ENCODE measurements at places on chromosomes 16 and 17.
A peak's percentile ranks its signal among the peaks of the same experiment; 100 is the strongest.

DNA sequence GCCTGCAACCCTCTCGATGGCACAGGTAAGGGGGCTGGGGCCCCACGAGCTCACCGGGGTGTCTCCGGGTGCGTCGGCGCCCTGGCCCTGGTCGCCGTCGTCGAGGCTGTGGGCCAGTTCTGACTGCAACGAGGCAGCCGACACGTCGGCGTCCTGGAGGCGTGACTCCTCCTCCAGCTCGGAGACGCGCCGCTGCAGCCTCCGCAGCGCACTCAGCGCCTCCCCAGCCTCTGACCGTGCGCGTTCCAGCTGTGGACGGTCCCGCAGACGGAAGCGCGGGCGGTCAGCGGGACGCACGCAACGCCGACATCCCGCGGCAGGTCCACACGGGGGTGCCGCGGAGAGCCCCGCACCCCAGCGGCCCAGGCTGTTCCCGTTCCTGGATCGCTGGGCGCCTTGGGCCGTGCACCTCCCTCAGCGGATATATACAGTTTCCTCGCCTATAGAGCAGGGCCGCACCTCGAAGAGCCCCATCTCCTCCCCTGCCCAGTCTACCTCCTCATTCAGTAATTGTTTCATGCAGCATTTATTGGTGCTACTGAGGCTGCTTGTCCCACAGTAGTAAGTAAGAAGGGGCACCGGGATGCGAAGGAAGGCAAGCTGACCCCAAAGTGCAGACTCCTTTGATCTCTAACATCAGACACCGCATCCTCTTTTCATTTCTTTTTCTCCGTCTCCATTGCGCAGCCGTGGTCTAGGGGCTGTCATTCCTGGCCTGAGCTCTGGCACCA lies 5.8 kb downstream of the THOC6 start:
- no peak for DNase-seq

DNA sequence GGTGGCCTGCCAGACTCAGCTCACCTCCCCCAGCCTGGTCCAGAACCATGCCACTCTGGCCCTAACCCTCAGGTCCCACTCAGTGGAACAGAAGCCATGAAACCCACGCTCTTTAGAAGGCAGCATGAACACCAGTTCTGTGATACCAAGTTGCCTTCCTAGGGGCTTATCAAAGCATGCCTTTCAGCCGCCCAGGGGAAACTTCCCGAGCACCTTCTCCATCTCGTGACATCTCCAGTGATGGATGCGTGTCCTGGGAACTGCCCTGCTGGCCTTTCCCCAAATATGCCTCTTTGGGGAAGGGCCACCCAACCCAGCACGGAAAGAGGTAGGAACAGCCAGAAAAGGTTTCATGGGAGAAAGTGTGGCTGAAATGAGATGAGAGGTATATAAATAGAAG lies 8.3 kb downstream of the CCDC42 start:
- no peak for DNase-seq

- no peak for DNase-seq
Observed at GRCh38 chr17:4492721-4493561, 5.7 kb upstream of the SPNS2 start.

DNA sequence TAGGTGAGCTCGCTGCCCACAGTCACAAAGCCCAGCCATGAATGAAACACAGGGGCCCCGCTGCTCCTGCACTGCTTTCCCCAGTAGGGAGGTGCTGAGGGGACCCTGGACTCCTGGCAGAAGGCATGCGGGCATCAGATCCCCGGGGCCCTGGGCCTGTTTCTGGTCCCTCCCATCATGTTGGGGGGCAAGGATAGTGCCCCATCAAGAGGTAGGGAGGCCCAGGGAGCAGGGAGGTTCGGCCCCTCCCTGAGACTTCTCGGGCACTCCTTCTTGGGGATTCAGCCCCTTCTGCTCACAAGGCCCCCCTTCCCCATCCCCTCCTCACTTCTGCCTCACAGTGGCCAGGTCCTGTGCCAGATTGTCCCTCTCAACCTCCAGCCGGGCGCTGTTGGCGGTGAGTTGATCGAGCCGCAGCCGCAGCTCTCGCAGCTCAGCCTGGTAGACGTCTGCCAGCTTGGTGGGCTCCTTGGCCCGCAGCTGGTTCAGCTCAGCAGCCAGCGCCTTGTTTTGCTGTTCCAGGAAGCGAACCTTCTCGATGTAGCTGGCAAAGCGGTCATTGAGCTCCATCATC lies 515 bp downstream of the GFAP start:
- DNase-seq, result no peak

DNA sequence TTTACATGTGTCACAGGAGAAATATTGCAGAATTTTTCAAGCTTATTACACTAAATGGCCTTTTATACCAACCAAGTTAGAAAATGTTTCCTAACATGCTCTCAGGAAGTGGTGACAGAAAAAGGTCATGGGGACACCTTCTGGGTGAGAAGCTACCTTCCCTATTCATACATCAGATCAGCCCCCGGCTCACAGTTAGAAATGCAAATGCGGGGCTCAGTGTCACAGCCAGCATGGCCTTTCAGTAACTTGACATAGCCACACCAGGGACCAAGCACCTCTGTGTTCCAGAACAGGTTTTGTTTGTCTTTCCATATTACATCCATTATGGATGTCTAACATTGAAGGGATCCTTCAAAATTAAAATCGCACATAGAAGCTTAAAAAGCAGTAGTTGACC lies 59.5 kb downstream of the CHD9NB start:
- no peak for DNase-seq

DNA sequence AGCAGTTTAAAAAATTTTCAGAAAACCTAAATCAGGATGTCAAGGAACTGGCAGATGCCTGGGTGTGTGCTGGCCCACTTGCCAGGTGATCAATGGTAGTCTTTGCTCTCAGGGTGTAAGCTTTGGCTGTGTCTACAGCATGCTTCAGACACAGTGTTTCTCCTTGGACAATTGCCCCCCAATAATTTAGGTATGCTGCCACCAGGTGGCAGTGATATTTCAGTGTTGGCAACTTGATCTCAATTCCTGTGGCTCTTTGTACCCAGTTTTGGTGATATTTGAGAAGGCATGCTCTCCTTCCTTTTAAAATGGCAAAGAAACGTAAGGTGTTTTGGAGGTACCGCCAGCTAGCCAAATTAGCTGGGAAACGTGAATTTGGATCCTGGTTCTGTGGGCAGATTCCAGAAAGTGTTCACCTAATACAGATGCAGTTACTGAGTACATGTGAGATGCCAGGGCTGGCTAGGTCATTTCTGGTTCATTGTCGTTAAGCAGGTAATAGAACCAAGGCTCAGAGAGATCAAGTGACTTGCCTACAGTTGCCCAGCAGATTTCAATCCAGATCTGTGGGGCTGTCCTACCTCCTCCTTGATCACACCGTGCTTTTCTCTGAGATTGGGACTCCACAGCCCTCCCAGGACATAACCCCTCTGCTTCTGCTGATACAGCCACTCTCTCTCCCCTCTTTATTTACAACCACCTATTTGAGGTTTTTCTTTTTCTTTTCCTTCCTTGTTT lies 155.6 kb upstream of the PLCG2 start:
- DNase-seq, result no peak

GRCh38 chr16:21211486-21211885 lies at the start of gene ZP2:
TSS of gene ZP2 (minus strand) at chr16:21211574. CDS start at chr16:21211547, 27 bp downstream.
- DNase-seq, result no peak

- DNase-seq, result no peak
Observed at GRCh38 chr16:19785512-19786130, 67.5 kb downstream of the IQCK start.

- peak; percentile 81 for DNase-seq
Observed at GRCh38 chr17:31008374-31009041, 37.7 kb downstream of the RNF135 start.

DNA sequence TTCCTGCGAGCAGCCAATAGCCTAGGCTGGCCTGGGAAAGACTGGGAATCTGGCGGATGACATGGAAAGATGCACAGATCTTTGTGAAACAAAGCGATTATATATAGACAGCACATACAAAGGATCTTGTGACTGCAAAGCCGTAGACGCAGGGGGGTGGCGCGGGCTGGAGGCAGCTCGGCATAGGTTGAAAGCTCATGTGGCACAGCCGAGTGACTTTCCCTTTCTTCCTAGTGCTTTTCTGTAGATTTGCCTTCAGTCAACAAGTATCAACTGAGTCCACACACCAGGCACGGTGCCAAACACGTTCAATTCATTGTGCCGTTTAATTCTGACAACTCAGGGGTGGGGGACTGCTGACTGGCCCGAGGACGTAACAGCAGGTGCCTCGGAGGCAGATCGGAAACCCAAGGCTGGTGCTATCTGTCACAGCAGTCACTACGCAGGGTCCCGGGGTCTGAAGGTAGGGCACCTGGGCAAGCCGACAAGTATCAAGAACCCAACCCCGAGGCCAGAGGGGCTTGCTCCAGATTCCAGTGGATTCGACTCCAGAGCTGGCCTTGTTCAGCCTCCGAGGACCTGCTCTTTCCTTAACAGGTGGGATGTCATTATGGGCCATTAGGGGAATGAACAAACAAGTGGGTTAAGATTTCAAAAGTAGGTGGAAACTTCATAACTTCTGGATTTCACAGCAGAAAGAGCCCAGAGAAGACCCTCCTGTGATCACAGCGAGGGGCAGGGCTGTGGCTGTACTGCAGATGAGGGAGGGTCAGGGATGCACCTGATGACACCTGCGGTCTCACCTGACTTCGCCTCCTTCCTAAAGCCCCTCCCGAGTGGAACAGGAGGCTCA lies 5.9 kb downstream of the PAM16 start:
- peak; percentile 62 for DNase-seq

- DNase-seq, result no peak
Observed at GRCh38 chr16:42691-43090, 10.7 kb downstream of the POLR3K start.

GRCh38 chr17:2207815-2208515 lies 95.6 kb downstream of the SMG6 start:
- DNase-seq, result no peak

GRCh38 chr17:55286681-55287589 lies 22.2 kb downstream of the HLF start:
- no peak for DNase-seq

- DNase-seq, result peak; percentile 55
Observed at GRCh38 chr16:79839466-79840341, 239.2 kb upstream of the MAF start.

- DNase-seq, result no peak
Observed at GRCh38 chr16:80231888-80232287, 308.9 kb upstream of the DYNLRB2 start.

GRCh38 chr16:22898874-22899348 lies 84.9 kb downstream of the HS3ST2 start:
- DNase-seq, result peak; percentile 77

DNA sequence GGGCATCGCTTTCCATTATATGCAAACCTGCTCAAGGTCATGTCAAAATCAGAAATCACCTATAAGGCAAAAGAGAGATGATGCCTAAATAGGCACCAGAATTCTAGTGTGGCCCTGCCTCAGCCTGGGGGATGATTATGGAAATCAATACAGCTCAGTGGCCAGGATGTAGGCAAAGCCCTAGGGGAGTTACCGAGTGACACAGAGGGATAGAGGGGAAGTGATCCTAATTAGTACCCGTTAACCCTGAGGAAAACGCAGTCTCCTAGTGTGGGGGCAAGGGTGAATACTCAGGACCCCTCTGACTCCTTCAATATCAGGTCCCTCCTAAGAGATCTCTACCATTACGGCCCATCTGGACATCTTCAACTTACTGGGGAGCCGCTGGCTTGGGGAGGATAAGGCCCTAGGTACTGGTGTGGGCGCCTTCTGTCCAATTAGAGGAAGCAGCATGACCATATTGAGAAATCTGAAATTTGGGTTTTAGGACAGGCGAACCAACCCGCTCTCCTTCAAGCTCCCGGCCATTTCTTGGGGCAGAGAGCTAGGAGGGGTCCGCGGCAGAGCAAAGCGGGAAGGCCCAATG lies 725 bp downstream of the NT5C3B start:
- DNase-seq, result no peak

DNA sequence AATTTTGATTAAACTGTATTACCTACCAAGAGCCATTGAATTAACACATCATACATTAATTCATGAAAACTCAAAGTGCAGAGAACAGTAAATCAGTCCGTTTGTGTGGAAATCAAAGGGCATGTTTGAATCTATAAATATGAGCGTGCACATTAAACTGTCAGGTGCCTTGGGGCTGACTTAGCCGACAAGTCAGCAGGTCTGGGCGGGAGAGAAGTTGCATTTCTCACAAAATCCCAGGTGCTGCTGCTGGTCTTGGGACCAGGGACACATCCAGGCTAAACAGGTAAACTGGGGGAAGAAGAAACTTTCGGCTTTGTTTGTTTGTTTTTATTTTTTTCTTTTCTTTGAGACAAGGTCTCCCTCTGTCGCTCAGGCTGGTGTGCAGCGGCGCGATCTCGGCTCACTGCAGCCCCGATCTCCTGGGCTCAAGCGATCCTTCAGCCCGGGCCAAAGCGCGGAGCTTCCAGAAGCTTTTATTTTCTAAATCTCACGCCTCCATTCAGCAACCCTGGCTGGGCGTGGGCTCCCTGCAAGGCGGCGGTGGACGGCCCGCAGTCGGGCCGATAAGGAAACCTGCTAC lies 213.9 kb downstream of the MRTFB start:
- DNase-seq, result peak; percentile 84

DNA sequence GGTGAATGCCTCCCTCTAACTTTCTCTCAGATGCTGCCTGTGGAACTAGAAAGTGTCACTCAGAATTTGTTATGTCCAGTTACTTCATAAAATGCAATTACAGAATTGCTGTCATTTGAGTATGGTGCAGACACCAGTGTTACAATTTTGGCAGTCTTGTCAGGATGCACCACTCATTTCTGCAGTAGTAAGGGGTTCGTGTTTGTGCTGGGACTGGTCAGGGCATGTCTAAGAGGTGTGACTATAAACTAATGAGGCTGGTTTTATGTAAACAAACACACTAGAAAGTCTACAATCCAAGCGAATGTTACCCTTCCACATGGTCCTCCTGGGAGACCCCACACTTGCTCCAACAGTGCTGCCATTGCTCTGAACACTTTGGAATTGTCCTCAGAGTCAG lies 206.2 kb downstream of the ANKFN1 start:
- no peak for DNase-seq

- no peak for DNase-seq
Observed at GRCh38 chr17:39639566-39640458, 2.9 kb downstream of the STARD3 start.

GRCh38 chr17:79797492-79798298 lies 818 bp upstream of the CBX8 start:
- no peak for DNase-seq

GRCh38 chr17:37770631-37771518 lies 26.0 kb upstream of the HNF1B start:
- no peak for DNase-seq
